ENCODE measurements at places on chromosomes 11 and 22. TPM values are rescaled to one million over a fixed set of nuclear protein-coding genes. Genes with fewer than 3 reads are reported as not detected.

The VSTM5 gene
- total RNA-seq: not detected

The SMC1B gene
- not detected for total RNA-seq

The OR56A4 gene
- total RNA-seq: not detected

The BEST1 gene
- total RNA-seq: 0.31 TPM

The TH gene
- total RNA-seq: not detected

The RHOD gene
- total RNA-seq: 0.62 TPM

The TSG101 gene
- total RNA-seq: 36.2 TPM

DNA sequence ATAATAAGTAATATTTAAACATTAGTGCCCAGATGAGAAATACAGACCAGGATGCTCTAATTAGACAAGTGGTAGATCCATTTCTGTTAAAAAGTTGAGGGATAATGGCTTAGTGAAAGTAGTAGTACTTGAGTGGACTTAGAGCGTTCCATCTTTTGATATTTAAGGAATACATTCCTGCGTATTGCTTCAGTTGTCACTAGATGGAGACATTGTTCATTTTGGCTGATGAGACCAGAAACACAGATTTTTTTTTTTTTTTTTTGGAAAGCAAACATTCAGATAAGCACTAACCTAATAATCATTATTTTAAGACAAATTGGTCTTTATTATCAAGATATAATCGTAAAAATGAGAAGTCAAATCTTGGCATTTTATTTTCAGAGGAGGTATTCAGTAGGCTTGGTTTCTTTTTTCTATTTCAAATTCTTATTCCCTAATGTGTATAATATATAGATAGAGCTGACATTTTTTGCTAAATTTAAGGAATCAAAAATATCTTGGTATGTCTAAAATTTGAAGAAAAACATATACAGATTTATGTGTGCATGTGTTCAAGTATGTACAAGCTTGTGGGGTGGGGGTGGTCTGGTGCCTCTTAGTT lies 92.9 kb downstream of the DYNC2H1 start:
- DNase-seq: peak; percentile 17

DNA sequence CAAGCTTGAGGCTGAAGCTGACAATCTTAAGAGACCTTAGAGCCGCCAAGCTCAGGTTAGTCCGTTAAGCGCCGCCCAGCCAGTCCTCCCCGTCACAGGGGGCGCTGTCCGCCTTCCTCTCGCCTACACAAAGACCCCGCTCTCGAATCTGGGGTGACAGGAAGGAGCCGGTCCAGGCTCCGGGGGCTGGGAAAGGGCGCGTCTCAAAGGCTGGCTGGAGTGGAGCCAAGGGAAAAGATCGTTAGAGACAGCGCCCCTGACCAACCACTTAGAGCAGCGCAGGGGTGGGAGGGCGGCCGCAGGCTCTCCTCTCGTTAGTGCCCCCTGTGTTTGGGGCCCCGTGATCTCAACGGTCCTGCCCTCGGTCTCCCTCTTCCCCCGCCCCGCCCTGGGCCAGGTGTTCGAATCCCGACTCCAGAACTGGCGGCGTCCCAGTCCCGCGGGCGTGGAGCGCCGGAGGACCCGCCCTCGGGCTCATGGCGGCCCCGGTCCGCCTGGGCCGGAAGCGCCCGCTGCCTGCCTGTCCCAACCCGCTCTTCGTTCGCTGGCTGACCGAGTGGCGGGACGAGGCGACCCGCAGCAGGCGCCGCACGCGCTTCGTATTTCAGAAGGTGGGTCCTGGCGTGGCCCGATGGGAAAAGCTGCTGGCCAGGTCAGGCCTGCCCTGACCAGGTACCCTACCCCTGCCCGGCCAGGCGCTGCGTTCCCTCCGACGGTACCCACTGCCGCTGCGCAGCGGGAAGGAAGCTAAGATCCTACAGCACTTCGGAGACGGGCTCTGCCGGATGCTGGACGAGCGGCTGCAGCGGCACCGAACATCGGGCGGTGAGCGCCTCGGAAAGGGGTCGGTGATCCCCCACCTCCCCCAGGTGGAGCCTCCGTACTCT lies at the start of gene MUS81:
Gene MUS81, plus strand, starts transcription at position 156 of the 887 bp plus-strand sequence. Its CDS starts 321 bp downstream, at position 477.
- DNase-seq: peak; percentile 95

GRCh38 chr11:22807855-22808570 lies 21.6 kb downstream of the SVIP start:
- DNase-seq: no peak

DNA sequence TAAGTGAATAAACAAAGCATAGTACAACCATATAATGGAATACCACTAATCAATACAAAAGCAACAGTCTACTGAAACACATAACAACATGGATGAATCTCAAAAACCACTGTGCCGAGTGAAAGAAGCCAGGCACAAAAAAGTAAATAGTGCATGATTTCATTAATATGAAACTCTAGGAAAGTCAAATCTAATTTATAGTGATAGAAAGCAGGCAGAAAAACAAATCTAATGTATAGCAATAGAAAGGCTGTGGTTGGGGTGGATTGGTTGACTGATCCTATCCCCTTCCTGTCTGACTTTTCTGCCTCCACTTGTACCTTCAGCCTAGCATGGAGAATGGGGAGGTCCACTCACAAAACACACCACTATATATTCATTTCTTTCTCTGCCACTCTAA lies 115.4 kb downstream of the SERGEF start:
- DNase-seq: no peak

DNA sequence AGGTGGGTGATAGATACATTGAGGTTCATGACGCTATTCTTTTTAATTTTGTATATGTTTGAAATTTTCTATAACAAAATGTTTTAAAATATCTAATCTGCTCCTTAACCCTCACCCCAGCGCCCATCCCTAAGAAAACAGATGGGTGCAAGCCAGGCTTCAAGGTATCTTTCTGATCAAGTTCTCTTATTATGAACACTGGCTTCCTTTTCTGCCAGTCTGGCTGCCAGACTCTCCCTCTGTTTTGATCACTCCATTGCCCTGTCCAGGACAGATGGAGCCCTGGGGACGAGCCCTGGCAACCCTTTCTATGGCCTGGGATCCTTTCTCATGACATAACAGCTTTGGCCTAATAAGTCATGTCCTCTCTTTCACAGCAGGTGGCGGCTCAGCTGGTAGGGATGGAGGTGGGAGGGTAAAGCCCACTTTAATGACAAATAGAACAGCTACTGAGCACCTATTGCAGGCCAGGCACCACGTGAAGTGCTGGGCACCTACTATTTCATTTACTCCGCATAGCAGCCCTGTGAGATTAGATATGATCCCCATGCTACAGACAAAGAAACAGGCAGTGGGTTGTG lies 38.4 kb downstream of the DRD2 start:
- no peak for DNase-seq

- no peak for DNase-seq
These were observed 8.0 kb upstream of the MRPL23 start for GRCh38 chr11:1939006-1939625.

DNA sequence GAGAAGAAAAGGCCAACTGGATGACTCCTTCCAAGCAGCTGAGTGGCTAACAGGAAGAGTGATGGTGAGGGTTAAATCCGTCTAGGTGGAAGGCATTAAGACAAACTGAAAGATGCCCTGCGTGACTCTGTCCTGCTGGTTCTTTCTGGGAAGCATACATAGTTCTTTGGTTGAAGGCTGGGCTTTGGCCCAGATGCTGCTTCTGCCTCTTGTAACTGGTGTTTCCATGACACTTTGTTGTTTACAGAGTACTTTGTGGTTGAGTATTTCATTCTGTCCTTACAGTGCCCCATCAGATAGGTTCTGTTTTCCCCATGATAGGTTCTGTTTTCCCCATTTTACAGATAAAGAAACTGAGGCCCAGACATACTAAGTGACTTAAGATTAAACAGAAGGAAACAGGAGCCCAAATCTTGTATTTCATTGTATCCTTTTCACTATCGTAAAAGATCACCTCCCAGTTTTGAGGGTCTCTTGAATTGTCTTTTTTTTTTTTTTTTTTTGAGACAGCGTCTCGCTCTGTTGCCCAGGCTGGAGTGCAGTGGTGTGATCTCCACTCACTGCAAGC lies 124.3 kb upstream of the RASSF10 start:
- DNase-seq: no peak

DNA sequence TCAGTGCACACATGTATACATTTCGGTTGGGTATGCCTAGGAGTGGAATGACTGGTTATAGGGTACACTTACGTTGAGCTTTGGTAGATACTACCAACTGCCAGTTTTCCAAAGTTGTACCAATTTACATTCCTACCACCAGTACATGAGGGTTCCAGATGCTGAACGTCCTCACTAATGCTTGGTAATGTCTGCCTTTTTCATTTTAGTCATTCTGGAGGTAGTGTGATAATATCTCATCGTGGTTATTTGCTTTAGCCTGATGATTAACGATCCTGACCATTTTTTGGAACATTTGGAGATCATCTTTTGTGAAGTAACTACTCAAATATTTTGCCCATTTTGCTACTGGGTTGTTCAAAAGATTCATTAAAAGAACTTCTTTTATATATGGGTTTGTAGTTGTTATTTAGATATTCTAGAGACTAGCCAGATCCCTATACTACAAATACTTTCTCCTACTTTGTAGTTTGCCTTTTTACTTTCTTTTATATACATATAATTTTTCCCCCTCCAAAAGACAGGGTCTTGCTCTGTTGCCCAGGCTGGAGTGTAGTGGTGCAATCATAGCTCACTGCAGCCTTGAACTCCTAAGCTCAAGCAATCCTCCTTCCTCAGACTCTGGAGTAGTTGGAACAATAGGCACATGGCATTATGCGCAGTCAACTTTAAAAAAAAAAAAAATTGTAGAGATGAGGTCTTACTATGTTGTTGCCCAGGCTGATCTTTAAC lies 62.1 kb downstream of the RBFOX2 start:
- DNase-seq: no peak

GRCh38 chr22:48918585-48919186 lies 909.0 kb downstream of the BRD1 start:
- DNase-seq: no peak

- no peak for DNase-seq
These were observed 63.6 kb upstream of the PPARA start for GRCh38 chr22:46086577-46087335.

DNA sequence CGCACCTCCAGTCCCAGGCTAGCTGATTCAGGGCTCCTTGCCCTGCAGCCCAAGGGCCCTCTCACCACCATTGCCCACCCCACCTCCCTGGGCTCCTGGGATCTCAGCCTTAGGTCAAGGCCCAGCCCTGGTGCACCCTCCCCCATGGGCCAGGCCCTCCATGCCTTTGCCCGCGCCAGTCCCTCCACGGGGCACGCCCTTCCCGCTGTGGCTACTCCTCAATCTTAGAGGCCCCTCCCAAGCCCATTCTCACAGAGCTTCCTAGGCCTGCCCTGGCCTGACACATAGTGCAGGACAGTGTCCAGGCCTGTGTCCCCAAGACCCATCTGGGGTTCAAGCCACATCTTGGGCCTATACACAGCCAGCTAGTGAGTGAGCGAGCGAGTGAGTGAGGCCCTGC lies 6.9 kb downstream of the GP1BB start:
- no peak for DNase-seq

- no peak for DNase-seq
These were observed 303.9 kb downstream of the CASP12 start for GRCh38 chr11:104594228-104594958.

GRCh38 chr11:47672283-47672730 lies 29.9 kb upstream of the MTCH2 start:
- no peak for DNase-seq

- no peak for DNase-seq
These were observed 118.3 kb downstream of the WT1 start for GRCh38 chr11:32316858-32317642.

- DNase-seq: no peak
These were observed 3.5 kb downstream of the AP5B1 start for GRCh38 chr11:65777241-65777640.

DNA sequence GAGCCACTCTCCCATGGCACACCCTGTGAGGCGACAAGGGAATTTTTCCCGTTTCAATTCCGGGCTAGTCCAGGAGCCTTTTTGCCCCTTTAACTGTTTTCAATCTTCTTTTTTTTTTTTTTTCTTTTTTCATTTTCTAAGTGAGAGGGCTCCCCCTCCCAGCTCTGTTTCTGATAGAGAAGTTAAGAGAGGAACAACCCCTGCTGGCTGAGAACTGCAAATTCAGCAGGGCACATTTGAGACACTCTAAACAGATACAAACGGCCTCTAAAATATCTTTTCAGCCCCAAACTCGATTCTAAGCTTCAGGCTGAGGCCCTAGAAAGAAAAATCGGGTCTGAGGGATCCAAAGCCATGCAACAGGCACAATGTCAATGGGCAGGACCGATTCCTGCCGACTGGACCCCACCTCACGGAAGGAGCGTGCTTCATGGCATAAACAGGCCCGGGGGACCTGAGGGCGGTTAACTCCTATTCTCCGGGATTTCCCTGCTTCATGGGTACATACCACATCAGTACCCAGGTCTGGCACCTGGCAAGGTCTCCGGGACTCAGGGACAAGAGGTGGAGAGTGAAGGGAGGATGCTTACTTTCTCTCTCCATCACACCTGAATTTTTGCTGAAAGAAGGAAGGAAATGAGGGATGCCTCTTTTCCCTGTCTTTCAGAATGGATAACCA lies 627.5 kb downstream of the BUD13 start:
- DNase-seq: no peak

DNA sequence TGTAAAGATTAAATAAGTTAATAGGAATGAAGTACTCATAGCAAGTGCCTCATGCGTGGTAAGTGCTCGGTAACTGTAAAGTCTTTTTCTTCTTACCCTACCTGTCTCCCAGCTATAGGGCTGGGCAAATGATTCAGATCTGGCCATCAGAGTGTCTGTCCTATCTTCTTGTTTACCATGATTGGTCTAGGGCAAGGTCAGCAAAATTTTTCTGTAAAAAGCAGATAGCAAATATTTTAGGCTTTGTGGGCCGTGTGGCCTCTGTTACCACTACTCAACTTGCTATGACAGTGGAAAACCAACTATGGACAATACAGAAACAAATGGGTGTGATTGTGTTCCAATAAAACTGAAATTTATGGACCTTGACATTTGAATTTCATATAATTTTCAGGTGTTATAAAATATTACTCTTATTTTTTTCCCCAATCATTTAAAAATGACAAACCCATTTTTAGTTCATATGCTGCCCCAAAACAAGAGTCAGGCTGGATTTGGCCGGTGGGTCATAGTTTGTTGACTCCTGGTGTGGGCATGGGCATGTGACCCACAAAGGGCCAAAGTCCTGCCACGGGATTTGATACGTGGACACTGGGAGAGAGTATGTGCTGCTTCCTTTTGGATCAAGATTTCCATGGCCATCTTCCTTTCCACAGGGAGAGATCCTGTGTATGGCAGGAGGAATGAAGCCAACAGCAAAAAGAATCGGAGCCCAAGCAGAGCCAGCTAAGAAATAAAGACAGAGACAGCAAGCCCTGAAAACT lies 26.8 kb upstream of the FZD4 start:
- no peak for DNase-seq

DNA sequence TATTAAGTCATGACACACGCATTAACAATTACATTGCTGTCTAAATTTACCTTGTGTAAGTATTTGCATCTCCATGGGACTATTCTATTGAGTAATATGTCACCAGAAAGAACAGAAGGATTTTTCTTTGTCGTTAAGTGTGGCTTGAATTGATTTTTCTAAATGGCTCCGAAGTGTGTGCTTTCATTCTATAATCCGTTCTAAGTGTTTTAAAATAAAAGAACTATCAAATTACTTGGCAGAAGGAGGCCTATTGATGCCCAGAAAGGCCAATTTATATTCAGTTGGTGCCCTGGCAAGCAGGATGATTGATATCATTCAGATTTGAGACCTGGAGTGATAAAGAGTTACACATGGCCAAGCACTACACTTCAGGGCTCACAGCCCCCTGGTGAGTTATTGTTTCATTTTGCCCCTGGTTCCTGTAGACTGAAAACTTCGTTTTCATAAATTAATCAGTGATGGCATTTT lies 538.9 kb upstream of the ANO5 start:
- no peak for DNase-seq

- no peak for DNase-seq
These were observed 227.4 kb upstream of the FAT3 start for GRCh38 chr11:91997226-91997625.

GRCh38 chr11:22556381-22556780 lies 69.2 kb downstream of the FANCF start:
- DNase-seq: no peak

Data from CD8-positive, alpha-beta T cell (primary cell).